Heart left ventricle (tissue), 16 donors: ENCODE measurements at places on chromosomes 16 and 17.
A peak's percentile ranks its signal among the peaks of the same experiment; 100 is the strongest.

DNA sequence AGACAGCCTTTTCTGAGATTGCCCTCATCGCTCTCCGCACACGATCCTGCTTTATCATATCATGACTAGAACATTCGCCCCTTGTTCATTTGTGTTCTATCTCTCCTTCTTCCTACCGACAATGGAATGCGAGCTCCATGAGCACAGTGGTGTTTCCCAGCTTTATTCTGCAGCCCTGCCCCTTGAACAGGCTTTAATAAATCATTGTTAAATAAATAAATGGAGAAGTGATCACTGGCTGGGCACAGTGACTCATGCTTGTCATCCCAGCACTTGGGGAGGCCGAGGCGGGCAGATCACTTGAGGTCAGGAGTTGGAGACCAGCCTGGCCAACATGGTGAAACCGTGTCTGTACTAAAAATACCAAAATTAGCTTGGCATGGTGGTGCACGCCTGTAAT is 1063.3 kb upstream of the EEF2KMT start:
- DNase-seq: no peak
- no peaks in the 10 kb centered on the region for H3K27me3 ChIP-seq
- no peak overlapping the region for H3K27ac ChIP-seq
- H3K4me3 ChIP-seq: no peak overlapping the region
- H3K36me3 ChIP-seq: no peaks in the 10 kb centered on the region

DNA sequence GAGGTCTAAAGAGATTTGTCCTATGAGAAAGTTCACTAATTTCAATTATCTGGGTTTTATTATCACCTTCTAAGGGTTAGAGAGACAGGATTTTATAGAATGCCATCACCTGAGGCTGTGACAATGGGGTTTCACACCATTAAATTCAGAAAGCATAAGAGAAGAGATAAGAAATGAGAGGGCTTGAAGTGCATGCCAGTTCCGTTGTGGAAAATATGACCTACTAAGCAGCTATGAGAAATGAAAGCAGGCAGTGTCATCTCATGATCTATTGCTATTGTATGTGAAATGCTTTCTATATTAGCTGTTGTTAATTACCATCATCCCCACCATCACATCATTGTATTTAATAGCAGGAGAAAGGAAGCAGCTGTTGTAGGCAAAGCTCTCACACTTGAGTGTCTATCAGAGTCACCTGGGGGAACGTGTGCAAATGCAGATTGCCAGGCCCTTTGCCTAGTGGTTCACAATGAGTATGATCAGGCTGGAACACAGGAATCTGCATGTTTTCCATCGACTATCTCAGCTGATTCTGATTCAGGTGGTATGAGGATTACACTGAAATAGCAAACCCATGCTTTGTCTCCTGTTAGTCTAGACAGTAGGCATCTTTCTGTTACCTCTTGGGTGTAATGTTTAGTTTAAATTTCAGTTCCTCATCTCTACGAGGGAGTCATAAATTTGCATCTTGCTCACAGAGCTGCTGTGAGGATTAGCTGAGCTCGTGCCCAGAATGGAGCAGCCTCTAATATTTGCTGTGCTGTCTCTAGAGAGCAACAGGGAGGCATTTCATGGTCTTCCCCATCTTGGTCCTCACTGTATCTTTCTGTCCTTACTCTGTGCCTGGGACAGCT is 256.4 kb downstream of the CDH13 start:
- no peaks in the 10 kb centered on the region for H3K27me3 ChIP-seq
- peaks cover 5% of the 10 kb centered on the region for H3K4me1 ChIP-seq

DNA sequence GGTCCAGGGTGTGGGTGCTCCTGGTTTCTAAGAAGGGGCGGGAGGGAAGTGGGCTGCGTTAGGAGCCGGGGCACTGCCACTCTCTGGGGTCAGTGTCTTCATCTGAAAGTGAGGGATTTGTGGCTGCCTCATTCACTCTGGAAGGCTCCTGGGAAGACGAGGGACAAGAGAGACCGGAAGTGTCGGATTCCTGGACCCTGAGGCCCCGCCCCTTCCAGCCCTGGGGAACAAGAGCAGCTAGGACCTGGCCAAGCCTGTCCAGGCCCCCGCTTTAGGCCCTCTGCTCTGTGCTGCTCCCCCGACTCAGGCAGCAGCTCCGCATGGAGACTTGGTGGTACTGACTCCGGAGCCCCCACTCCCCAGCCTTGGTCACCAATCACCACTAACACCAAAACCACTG is 6.5 kb downstream of the LGALS3BP start:
- H3K4me1 ChIP-seq: peaks cover 70% of the 10 kb centered on the region
- peak; percentile 64 for DNase-seq
- H3K4me3 ChIP-seq: no peak overlapping the region
- no peak overlapping the region for H3K27ac ChIP-seq

DNA sequence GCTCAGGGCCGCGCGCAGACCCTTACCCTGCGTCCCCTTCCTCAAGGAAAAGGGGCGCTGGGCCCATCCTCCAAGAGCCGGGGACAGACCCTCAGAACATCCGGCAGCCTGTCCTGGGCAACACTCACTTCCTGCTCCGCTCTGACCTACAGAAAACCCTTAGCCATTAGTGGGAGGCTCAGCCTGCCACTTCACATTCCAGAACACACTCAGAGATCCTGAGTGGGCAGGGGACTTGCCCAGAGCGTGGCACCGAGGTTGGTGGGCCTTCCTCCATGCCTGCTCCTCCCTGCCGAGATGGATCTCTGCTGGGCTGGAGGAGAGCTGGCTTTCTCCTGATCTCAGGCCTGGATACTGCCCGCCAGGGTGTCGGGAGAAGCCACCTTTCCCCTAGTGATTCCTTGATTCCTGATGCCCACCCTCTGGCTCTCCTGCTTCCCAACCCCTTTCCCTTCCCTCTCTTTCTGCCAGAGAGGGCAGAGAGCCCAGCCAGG is 1.5 kb downstream of the SCARF1 start:
- peaks cover 14% of the 10 kb centered on the region for H3K36me3 ChIP-seq
- H3K27ac ChIP-seq: peak overlapping the region; percentile 96
- no peaks in the 10 kb centered on the region for H3K27me3 ChIP-seq
- peak overlapping the region; percentile 54 for H3K4me3 ChIP-seq

DNA sequence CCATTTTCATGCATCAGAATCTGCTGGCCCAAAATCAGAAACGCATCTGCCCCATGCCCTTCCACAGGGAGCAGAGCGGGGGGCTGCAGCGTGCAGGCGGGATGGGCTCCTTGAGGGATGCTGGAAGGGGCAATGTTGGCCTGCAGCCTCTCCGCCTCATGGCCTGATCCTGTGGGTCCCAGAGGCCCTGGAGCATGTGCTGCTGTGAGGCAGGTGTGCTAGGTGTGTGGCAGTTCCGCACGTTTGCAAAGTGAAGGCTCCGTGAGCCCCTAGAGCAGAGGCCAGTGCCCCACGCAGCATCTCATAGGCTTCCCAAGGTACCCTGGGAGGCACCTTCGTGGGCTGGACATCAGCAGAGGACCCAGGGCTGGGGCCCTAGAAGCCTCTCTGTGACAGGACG is 36.4 kb upstream of the CDH15 start:
- H3K36me3 ChIP-seq: peaks cover 58% of the 10 kb centered on the region
- DNase-seq: peak; percentile 4
- H3K4me1 ChIP-seq: no peaks in the 10 kb centered on the region
- no peak overlapping the region for H3K27ac ChIP-seq
- no peak overlapping the region for H3K4me3 ChIP-seq

DNA sequence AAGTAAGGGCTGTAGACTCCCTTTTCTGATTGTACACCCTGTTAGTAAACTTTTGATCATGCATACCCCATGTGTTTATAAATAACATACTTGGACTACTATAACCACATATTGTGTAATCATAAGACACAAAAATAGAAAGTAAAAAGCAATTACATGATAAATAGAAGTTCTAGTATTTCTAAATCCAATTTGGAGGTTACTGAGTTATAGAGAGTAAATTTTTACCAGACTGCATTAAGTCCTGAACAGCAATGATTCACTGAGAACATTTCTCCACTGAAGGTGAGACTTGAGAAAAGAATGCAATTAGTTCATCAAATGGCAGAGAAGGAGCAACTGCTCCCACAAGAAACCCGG is 7.7 kb upstream of the TBKBP1 start:
- H3K4me1 ChIP-seq: peaks cover 16% of the 10 kb centered on the region
- no peak for DNase-seq
- no peak overlapping the region for H3K27ac ChIP-seq
- no peak overlapping the region for H3K4me3 ChIP-seq
- H3K27me3 ChIP-seq: no peaks in the 10 kb centered on the region

- peak overlapping the region; percentile 49 for H3K27ac ChIP-seq
- H3K27me3 ChIP-seq: no peaks in the 10 kb centered on the region
- H3K36me3 ChIP-seq: no peaks in the 10 kb centered on the region
- peak; percentile 47 for DNase-seq
- peaks cover 3% of the 10 kb centered on the region for H3K4me1 ChIP-seq
Measured at GRCh38 chr17:8326511-8327302, 12.9 kb upstream of the ODF4 start.

DNA sequence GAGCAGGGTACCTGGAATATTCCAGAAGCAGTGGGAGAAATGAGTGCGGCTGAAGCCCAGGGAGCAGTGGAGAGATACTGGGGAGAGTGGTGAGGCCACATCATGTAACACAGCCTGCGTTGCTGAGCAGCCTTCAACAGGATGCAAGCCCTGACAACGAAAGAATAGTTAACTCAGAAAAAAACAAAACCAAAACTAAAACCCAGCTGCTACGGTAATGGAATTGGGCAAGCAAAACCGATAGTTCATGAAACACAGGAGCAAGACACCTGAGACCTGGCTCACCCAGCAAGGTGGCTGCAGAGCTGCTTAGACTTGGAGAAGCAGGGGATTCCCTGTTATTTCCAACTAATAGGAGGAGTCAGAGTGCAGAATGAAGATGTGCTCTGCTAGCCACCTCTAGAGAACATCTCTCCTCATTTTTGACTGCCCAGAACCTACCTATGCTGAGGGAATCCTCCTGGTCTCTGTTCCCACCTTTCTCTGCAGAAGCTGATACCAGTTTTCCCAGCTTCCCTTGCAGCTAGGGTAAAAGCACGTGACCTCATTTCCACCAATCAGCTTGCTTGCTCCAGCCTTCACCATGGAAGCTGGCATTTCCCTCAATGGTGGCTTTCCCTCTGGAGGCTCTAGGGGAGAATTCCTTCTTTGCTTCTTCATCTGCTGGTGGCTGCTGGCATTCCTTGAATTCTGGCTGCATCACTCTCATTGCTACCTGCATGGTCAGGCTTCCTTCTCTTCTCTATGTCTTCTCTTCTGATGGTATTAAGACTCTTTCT is 59.4 kb upstream of the XYLT1 start:
- no peaks in the 10 kb centered on the region for H3K4me1 ChIP-seq
- DNase-seq: no peak
- no peak overlapping the region for H3K27ac ChIP-seq

GRCh38 chr16:50316102-50316847 is 49.9 kb downstream of the ADCY7 start:
- no peak overlapping the region for H3K27ac ChIP-seq
- no peaks in the 10 kb centered on the region for H3K36me3 ChIP-seq
- H3K27me3 ChIP-seq: no peaks in the 10 kb centered on the region
- H3K4me3 ChIP-seq: no peak overlapping the region
